ENCODE measurements at places on chromosomes 4 and X.

DNA sequence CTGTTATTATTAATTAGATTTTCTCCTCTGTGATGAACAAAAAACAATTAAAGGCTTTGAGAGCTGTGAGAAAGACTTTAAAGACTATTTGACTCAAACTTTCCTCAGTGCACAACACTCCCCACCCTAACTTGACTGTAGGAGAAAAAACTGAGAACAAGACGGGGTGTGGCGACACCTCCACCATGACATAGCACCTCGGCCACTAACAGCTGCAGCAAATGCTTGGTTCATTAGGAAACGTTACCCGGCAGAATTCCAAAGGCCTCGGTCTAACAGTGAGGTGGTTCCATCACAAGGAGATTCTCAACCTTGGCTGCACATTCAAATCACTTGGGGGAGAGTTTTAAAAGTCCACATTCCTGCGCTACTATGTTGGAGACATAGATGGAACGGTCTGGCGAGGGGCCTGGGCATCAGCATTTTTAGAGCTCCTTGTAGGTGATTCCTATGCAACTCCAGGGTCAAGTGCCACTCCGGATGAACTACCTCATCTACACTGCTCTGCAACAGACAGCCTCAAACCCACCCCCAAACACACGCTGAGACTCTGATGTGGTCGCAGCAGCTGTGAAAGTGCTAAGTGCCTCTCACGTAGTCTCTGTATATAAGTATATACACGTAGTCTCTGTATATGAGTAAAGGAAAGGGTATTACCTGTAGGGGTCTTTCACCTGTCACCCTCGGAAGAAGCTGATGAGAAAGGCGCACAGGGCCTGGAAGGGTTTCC, 1.0 kb downstream of the FGFBP2 start:
- no peak for DNase-seq

GRCh38 chr4:36236159-36236558, 8.2 kb downstream of the ARAP2 start:
- no peak for DNase-seq

GRCh38 chrX:374596-374995, 12.1 kb downstream of the PPP2R3B start:
- no peak for DNase-seq

GRCh38 chr4:114209584-114209983, 230.1 kb upstream of the ARSJ start:
- no peak for DNase-seq

DNA sequence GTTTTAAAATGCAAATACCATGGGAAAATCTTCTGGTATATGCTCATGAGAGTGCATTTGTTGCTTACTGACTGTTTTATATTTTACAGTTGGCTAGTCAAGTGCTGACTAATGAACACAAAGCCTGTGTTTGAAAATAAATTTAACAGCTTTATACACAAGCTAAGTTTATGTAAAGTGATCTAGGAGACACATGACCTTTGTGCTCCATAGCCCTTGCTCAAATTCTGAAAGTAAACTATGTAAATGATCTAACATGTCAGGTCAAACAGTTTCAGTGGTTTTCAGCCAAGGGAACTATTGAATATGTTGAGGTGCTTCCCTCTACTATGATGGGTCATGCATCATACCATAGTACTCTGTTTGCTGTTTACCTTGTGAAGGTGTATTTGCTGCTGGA, 36.7 kb downstream of the DIAPH2 start:
- DNase-seq, result no peak

GRCh38 chr4:80125252-80126177, 52.5 kb upstream of the ANTXR2 start:
- DNase-seq, result no peak

- DNase-seq, result no peak
These were observed 11.5 kb upstream of the GABRE start for GRCh38 chrX:151985955-151986354.

DNA sequence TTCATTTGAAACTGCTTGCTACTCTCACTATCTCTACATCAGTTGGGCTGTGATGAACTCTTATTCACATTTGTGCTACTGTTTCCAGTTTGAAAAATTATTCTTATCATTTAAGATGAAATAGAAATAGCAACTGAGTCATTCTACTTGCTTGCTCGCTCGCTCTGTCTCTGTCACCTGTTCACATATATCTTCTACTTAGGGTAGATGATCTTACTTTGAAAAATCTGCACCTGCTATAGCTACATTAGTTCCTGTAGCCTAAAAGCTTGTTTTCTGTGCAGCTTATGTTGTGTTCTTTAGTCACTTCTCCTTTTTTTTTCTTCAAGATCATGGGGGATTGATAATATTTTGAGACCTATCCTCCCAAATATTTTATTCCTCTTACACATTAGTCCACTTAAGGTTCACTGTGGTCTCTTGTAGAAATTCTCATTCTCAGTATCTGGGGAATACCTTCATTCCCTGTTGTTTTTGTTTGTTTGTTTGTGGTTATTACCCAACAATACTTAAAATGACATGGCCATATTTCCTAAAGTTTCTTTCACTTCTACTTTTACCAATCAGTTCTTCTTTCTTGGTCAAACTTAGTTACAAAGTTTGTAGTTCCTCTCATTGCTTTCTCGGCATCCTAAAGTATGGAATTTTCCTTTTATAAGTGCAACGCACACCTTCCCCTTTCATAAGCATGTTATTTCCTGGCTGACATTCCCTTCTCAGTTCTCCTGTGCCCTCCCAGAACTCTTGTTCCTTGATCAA, 36.5 kb downstream of the CLCN5 start:
- no peak for DNase-seq

- no peak for DNase-seq
These were observed 711.2 kb downstream of the ADGRL3 start for GRCh38 chr4:61911313-61911756.

GRCh38 chr4:153274967-153275366, 69.5 kb upstream of the MND1 start:
- DNase-seq, result no peak

DNA sequence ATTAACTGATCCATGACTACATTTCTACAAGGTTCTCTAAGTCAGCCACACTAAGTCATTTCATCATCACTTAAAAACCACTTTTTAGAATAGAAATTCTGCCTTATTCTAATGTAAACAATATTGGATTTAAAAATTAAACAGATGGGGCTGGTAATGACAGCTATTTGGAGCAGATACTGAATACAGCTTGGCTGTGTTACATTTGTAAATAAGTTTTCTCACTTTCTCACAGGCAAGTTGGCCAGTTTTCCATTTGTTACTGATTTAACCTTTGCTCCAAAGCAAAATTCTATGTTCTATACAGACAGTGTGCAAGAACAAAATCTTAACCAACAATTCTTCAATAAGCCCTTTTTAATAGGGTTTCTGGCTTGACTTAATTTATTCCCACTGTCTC, 370.7 kb downstream of the GRIA2 start:
- DNase-seq, result no peak

- DNase-seq, result no peak
These were observed 77.1 kb downstream of the CNOT6L start for GRCh38 chr4:77742054-77742453.

- no peak for DNase-seq
These were observed 3.1 kb upstream of the DHRSX start for GRCh38 chrX:2503591-2504500.

DNA sequence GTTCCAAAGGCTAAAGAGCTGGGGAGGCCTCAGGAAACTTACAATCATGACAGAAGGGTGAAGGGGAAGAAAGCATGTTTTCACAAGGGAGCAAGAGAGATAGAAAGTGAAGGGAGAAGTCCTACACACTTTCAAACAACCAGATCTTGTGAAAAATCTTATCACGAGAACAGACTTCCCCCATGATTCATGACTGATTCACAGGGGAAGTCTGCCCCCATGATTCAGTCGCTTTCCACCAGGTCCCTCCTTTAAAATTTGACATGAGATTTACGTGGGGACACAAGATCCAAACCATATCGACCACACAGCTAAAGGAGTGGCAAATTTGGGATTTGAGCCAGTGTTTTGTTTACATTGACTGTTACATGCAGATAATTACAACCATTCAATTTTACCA, 971.1 kb upstream of the HS3ST1 start:
- DNase-seq, result no peak

- DNase-seq, result no peak
These were observed 42.2 kb downstream of the TLL1 start for GRCh38 chr4:165915215-165915614.

DNA sequence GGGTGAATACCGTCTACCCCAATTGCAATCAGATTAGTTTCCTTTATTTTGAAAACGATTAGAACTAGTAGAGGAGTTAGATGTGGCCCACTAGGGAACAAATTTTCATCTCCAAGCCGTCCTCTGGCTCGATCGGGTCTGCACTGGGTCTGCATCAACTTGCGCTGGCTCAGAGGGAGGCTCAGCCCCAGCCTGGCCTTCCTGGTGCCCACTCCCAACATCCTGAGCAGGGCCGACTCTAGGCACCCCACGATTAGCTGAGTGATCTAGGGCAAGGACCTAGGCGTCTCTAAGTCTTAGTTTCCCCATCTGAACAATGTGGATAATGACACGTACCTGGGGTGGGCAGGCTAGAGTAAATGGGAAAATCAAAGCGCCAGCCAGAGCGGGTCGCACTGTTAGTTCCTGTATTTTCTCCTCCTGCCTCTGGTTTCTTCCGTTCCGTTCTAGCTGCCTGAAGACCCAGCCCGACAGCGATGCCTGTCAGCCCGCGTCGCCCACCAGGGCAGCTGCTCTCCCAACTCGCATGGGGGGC, 7.7 kb upstream of the HAND2 start:
- DNase-seq, result no peak
